ENCODE measurements at places on chromosomes 5 and 9.
A peak's percentile ranks its signal among the peaks of the same experiment; 100 is the strongest.

- DNase-seq, result no peak
These were observed 4.3 kb downstream of the PRDM12 start for GRCh38 chr9:130668659-130669058.

DNA sequence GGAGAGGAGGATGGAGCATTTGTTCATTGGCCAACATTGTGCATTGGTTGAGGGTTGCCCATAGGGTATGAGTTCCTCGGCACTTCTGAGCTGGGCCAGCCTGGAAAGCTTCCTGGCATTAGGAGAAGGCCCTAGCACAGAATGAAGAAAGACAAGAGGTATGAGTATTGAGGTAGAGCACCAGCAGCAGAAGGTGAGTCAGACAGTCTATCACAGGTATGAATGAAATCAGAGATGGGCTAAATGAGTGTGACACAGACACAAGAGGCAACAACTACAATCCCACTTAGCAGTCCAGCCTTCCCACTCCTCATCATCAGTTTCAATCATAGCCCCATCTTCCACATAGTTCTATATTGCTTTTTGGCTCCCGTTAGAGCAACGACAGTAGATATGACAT lies 25.4 kb upstream of the TGFBR1 start:
- no peak for DNase-seq

- no peak for DNase-seq
These were observed 5.8 kb downstream of the ADAMTS19 start for GRCh38 chr5:129465776-129466344.

- DNase-seq, result no peak
These were observed 13.7 kb downstream of the FCN2 start for GRCh38 chr9:134894136-134894860.

- no peak for DNase-seq
These were observed at the start of gene MCTP1 for GRCh38 chr5:95284572-95285408. MCTP1 (minus strand) TSS chr5:95285094.

DNA sequence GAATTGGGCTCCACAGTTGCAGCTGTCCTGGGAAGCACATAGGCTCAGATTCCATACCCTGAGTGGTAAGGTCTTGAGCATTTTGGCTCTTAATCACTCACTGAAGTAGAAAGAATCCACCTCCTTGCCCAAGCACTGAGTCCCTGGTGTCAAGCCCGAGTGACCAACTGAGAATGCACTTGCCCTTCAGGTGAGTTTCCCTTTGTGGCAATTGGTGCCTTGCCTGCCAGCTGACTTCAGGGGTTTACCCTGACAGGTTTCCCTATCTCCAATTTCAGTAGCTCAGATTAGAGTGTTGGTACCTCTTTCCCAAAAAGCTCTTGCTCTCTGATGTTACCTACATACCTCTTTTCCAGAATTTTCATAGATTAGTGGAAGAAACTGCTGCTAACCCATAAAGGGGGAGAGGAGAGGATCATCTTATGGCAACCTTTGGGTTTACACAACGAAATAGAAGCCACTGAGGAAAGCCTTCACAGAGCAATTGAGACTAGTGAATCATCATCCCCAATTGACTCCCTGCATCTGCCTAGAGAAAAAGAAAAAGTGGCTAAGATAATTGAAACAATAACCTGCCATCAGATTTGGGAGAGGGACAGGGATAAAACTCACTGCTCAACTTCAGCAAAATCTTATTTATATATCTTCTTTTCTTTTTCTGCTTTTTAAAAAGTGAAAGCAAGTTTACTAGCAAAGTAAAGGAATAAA lies 48.6 kb downstream of the CCL28 start:
- DNase-seq, result no peak

GRCh38 chr5:174849426-174849825 lies 125.0 kb downstream of the MSX2 start:
- DNase-seq, result no peak

- no peak for DNase-seq
These were observed 78.4 kb upstream of the TMEM252 start for GRCh38 chr9:68619072-68619471.

- no peak for DNase-seq
These were observed 72.3 kb downstream of the STK32A start for GRCh38 chr5:147307170-147307569.

- DNase-seq, result no peak
These were observed 937 bp upstream of the SLC26A2 start for GRCh38 chr5:149959406-149960236.

DNA sequence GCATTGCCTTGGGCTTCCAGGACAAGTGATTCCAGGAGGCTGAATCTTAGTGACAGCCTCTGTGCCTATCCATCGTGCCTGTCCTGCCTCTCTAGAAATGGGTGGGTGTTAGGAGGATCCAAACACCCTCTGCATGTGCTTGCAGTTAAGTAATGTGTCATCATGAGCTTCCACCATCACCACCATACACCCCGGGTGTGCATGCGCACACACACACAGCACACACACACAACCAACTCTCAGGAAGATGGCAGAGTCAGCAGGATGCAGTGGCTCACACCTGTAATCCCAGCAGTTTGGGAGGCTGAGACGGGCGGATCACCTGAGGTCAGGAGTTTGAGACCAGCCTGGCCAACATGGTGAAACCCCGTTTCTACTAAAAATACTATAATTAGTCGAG lies 22.8 kb upstream of the CERCAM start:
- no peak for DNase-seq

DNA sequence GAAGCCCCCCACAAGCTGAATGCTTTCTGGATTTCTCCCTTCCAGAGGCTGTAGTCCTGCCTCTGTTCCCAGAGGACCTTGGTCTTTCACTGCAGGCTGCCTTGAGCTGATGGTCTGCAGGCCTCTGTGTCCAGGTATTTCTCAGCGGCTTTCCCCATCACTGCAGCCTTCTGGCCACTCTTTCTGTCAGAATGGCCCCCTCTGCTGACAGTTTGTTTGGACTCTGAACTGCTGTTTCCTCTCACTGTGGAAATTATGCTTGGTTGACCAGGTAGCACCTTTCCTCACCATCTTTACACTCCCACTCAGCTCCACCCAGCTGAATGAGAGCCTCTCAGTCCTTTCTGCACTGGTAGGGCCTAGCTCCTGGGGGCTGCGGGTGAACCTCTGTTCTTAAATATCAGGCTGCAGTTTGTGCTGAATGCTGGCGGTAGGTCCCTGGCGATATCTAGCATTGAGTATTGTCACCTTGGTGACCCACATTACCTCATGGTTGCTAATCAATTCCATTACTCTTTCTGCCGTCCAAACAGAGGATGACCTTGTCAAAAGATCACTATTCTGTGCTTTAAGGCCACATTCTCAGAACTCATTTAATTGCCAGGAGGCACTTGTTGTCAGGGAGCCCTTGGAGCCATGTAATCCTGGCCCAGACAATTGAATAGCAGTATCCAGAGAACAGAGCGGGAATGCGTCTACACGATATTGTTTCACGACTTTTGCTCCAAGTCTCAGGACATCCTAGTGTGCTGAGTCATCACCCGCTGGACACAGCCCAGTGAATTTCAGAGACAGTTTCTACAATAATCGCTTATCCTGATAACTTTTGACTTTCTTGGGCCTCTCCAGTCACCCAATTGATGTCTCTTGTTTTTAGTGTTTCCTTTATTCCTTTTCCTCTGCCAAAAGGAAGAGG lies 230.2 kb downstream of the TENT4A start:
- DNase-seq, result no peak

DNA sequence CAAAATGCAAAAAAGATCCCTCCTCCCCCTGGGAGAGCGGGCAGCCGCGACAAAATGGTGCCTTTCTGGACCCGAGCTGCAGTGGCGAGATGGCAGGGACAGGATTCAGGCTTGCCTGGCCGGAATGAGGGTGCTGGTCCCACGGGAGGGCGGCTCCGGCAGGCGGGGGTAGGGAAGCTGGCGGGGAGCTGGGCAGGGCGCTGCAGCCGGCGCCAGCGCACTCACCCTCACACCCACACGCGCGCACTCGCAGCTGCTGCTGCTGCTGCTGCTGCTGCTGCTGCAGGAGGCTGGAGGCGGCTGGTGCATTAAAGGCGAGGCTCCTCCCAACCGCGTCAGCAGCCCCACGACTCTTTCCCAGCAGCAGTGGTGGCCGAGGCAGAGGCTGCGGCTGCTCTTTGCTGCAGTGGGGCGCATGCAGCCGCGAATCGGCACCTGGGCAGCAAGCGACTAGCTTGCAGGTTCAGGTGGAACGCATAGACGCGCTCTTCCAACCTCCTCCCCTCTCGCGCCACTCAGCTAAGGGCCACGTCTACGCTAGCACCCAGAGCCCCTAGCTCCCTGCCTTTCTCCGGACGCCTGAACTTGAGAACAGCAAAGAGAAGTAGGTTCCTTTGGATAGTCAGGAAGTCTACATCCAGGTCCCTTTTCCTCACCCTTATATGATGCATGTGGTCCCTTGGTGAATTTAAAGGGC lies at the start of gene PPP2R2B:
PPP2R2B (minus strand) TSS at position 282 of the 697 bp plus-strand sequence.
- DNase-seq, result peak; percentile 21

- no peak for DNase-seq
These were observed 7.6 kb downstream of the IFNB1 start for GRCh38 chr9:21070171-21070571.

GRCh38 chr5:181221792-181222629 lies 1.1 kb upstream of the TRIM41 start:
- peak; percentile 94 for DNase-seq

GRCh38 chr9:95670122-95670521 lies 153.4 kb upstream of the PTCH1 start:
- DNase-seq, result no peak

GRCh38 chr5:150340614-150341255 lies 16.8 kb upstream of the TCOF1 start:
- DNase-seq, result no peak

DNA sequence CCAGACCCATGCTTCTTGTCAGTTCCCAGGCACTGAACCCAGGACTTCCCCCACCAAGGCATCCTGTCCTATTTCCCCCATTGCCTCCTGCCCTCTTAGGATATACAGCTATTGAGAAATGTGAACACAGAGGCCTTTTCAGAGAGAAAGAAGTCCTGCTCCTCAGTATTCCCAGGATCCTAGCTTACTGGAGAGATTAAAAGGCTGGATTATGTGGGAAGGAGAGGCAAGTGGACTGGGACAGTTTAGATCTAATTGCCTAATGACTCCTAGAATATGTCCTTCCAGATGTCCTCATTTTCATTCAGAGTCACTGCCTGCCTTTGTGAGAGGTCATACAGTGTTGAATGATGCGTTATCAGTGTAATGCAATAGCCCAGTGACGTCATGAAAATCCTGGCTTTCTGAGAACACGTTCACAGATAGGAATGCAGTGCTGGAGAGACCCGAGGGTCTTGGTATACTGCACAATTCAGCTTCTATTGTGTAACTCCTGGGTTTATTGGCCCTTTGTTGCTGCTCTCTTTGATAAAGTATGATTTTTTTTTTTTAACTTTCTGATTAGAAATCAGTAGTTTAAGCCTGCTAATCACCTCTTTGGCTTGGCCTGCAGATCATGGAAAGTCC lies 26.2 kb downstream of the WWC1 start:
- no peak for DNase-seq

DNA sequence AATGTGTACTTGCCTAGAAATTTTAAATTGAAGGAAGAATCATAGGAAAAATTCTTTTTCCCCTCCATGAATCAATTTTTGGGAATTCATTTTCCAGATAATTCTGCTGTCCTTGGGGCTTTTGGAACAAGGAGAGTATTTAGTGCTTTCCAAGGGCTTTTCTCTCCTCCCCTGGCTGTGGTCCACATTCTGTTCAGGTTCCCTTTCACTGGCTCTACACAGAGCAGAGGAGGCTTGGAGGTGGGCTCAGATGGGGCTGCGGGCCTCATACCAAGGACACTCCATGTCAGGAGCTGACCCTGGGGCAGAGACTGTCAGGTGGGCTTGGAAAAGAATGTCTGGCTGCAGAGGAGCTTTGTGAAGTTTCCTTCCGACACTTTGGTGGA lies 128.1 kb downstream of the GADD45G start:
- DNase-seq, result no peak

GRCh38 chr5:118220556-118221195 lies 767.7 kb downstream of the DTWD2 start:
- no peak for DNase-seq

- DNase-seq, result no peak
These were observed 157.9 kb downstream of the RMI1 start for GRCh38 chr9:84138541-84138940.

GRCh38 chr5:100043475-100043874 lies 491.7 kb upstream of the FAM174A start:
- no peak for DNase-seq

- DNase-seq, result no peak
These were observed 299.3 kb downstream of the ANXA1 start for GRCh38 chr9:73451003-73451402.

DNA sequence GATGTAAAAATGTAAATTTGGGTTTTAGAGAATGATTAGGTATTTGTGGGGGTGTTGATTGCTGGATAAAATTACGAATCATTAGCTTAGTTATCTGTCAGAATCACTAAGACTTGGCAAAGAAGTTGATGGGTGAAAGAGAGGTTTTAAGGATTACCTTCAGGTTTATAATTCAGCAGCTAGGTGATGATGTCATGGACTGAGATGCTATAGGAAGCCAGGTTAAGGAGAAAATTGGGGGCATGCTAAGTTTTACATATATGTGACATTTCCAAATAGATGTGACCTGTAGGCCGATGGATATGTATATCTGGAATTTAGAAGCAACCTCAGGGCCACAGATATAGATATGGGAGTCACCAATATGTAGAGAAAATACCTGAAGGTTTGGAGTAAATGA lies 228.0 kb downstream of the FER start:
- no peak for DNase-seq

- DNase-seq, result peak; percentile 2
These were observed 1.4 kb upstream of the HSDL2 start for GRCh38 chr9:112378328-112379176.

- DNase-seq, result no peak
These were observed 9.7 kb downstream of the LIFR start for GRCh38 chr5:38546691-38547146.

- no peak for DNase-seq
These were observed 74.8 kb upstream of the PIK3R1 start for GRCh38 chr5:68140763-68141162.

DNA sequence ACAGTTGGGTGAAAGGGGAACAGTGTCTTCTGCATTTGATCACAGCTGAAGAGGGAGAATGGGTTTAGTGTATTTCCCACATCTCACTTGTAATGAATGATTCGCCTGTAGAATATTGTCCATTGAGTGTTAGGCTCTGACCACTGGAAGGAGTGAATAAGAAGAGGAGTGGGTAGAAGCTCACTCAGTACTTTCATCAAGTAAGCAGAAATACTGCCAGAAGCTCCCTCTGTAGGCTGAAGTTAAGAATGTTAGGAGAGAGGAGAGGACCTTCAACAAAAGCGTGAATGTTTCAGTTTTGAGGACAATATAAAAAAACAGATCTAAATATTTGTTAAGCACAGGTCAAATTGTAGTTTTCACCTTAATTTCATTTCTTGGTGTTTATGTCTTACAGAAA lies 27.5 kb downstream of the FSD1L start:
- DNase-seq, result no peak
